ENCODE measurements at places on chromosomes 5 and 9.

- no peak for DNase-seq
These were observed 121.2 kb downstream of the GCNT1 start for GRCh38 chr9:76580188-76580587.

GRCh38 chr5:135492319-135492626 lies 40.1 kb upstream of the TIFAB start:
- DNase-seq = no peak

- DNase-seq = no peak
These were observed 9.6 kb upstream of the CEP72 start for GRCh38 chr5:602466-603035.

DNA sequence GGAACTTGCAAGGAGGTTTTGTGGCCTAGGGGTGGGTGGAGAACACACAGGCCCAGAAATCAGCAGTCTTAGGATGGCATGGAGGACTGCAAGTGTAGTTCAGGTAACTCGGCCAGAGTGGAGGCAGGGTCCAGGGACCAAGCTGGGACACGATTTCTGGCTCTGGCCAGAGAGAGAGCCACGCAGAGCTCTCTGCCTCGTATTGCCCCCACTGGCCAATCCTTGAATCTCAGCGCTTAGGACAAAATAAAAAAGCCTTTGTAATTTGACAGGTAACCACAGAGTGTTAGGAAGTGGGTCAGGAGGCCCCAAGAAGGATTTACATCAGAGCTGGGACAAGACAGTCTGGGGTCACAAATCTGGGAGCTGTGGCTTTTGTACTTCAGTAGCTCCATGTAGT lies 11.7 kb downstream of the MAP3K1 start:
- no peak for DNase-seq

GRCh38 chr9:107707428-107707837 lies 217.9 kb upstream of the KLF4 start:
- no peak for DNase-seq

DNA sequence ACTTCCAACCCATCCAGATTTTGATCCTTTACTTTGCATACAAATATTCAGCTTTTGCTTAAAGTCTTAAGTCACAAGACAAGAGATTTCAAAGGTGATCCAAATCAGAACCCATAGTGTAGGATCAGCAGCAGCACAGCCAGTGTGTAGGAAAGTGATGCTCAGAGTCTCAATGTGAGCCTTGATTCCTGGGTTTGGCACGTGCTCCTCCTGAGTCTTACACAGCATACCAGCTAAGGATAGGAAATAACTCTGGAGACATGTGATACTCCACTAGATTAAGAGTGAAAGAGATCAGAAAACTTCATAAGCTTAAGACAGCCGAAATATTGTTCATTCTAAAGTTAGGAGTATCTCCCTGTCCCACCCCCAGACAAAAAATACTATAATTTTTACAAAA lies 344.9 kb downstream of the SEMA5A start:
- DNase-seq = no peak
